ENCODE measurements at places on chromosomes 5 and 9. TPM values are rescaled to one million over a fixed set of nuclear protein-coding genes. Genes with fewer than 3 reads are reported as not detected.

LHX2 gene
- not detected for total RNA-seq

CNTFR gene
- total RNA-seq, result not detected

DNAI1 gene
- 0.18 TPM for total RNA-seq

FAM151B gene
- total RNA-seq, result 0.25 TPM

DNA sequence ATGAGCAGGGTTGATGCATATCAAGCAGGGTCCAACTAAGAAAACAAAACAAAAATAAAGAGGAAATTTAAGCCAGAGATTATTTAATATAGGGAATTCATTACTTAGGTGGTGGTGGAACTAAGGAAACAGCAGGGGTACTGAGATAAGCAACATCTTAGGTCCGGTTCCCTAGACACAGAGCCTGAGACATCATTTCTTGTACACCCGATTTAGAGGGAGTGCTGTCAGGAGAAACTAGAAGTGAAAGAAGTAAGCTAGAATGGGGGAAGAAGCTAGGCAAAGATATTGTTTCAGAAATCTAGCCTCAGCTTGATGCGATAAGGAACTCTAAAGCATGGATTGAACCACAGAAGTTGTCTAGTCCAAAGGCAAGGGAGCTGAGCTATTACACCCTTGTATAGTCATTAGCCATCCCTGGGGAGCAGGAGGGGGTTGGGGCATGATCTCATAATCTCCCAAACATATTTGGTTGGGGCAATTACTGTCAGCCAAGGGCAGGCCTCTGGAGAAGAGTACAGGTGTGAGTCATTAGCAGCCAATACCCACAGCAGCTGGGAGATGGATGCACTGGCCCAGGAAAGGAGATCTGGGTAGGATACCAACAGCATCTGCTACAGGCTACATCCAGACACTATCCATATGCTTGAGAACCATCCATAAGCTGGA lies 194.5 kb downstream of the ARL15 start:
- DNase-seq, result no peak
- no peak overlapping the region for H3K4me3 ChIP-seq
- H3K36me3 ChIP-seq, result no peaks in the 10 kb centered on the region
- no peaks in the 10 kb centered on the region for H3K27me3 ChIP-seq

GRCh38 chr9:135479469-135480052 lies at the start of gene PPP1R26:
Gene PPP1R26, plus strand, starts transcription at chr9:135479782. Its CDS starts 4,729 bp downstream, at chr9:135484511.
- DNase-seq, result no peak
- H3K27me3 ChIP-seq, result peaks cover 41% of the 10 kb centered on the region
- H3K27ac ChIP-seq, result no peak within 1 kb of the TSS
- H3K36me3 ChIP-seq, result peaks cover 2% of the 10 kb centered on the region
- peak within 1 kb of the TSS; percentile 75 for H3K4me3 ChIP-seq
- H3K4me1 ChIP-seq, result peaks cover 2% of the 10 kb centered on the region

DNA sequence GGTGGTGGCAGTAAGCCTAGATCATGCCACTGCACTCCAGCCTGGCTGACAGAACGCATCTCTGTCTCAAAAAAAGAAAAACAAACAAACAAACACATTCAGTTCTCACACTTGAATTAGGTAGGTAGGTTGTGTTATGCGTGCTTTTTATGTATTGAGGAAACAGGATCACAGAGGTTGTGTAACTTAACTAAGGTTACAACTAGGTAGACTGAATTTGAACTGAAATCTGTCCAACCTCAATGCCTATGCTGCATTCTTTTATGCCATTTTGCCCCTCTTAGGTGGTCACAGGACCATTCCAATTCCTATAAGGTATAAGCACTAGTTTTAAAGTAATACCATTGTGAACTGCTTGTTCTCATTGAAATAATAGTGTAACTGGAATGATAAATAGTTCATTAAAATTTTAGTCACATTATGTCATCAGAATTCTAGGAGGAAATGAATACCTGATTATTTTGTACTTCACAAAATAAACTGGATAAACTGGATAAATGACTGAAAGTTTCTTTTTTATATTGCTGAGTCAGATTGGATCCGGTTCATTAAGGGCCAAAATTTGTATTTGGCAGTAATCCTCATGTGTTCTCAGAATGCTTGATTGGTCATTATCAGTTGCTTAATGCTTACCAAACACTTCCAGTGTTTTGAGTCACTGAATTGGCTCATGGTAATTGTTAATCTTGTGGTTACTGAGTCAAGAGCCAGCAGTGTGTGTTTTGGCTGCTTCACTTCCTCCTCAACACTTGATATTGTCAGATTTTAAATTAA lies 7.1 kb downstream of the UBAP1 start:
- H3K4me3 ChIP-seq, result no peak overlapping the region
- peak; percentile 42 for DNase-seq
- peak overlapping the region; percentile 68 for H3K27ac ChIP-seq
- H3K36me3 ChIP-seq, result peaks cover 11% of the 10 kb centered on the region
- no peaks in the 10 kb centered on the region for H3K27me3 ChIP-seq
- H3K4me1 ChIP-seq, result peaks cover 36% of the 10 kb centered on the region

DNA sequence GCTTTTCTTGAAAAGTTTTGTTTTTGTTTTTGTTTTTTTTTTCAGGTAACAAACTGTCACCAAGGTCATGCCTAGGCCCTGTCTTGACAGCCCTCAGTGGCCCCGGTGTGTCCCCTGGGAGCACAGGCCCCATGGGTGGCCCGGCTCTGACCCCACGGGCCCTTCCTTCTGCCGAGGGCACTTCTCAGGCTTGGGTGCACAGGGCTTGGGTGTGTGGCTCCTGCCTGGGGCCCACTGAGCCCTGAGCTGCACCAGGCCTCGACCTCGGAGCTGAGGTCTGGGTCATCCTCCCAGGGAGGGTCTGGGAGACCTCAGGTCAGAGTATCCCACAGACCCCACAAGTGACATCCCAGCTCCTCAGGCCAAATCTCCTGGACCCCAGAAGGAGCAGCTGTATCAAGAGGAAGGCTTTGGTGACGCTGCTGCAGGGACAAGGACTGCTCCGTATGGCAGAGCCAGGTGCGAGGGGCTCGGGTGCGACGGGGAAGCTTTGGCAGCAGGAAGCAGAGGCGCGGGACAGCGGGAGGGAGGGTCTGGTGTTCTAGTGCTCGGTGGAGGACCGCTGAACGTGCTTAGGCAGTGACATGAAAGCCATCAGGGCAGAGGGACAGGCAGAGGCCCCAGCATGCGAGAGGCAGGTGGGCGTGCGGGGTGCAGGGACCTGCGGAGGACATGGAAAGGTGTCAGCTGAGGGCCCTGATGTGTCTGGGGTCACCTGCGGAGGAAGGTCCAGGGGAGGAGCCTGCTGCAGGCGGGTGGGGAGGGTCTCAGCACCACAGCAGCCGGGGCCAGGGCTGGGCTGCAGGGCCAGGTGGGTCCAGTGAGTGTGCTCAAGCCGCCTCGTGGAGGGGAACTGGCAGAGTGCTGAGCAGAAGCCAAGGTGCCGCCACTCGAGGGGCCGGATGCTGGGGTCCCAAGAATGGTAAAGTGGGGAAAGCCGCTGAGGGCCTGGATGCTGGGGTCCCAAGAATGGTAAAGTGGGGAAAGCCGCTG lies 18.4 kb upstream of the SLC9A3 start:
- no peaks in the 10 kb centered on the region for H3K36me3 ChIP-seq
- no peaks in the 10 kb centered on the region for H3K27me3 ChIP-seq
- DNase-seq, result peak; percentile 12
- no peak overlapping the region for H3K4me3 ChIP-seq
- no peak overlapping the region for H3K27ac ChIP-seq

GRCh38 chr5:95445995-95446394 lies 54.8 kb downstream of the FAM81B start:
- no peak overlapping the region for H3K4me3 ChIP-seq
- H3K4me1 ChIP-seq, result no peaks in the 10 kb centered on the region
- H3K36me3 ChIP-seq, result no peaks in the 10 kb centered on the region

GRCh38 chr5:44862808-44863207 lies 54.1 kb downstream of the MRPS30 start:
- no peak overlapping the region for H3K27ac ChIP-seq
- DNase-seq, result no peak
- H3K36me3 ChIP-seq, result no peaks in the 10 kb centered on the region
- H3K4me1 ChIP-seq, result no peaks in the 10 kb centered on the region
- no peak overlapping the region for H3K4me3 ChIP-seq

DNA sequence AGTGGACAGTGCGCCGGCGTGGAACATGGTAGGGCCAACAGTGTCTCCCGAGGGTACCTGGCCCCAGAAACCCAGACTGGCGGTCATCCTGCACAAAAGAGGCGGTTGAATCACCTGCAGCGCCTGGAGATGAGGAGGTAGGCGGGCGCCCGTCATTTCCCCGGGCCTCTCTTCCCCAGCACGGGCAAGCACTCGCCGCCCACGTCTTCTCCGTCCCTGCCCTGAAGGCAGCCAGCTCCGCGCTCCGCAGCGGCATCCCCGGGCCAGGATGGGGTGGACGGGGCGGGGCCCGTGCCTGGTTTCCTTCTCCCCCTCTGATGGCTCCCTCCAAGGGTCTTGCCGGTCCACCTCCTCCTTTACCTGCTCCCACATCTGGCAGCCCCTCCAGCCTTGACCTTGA lies 27.1 kb upstream of the N4BP3 start:
- peaks cover 3% of the 10 kb centered on the region for H3K27me3 ChIP-seq
- H3K4me1 ChIP-seq, result peaks cover 6% of the 10 kb centered on the region
- no peak overlapping the region for H3K4me3 ChIP-seq
- H3K27ac ChIP-seq, result no peak overlapping the region

DNA sequence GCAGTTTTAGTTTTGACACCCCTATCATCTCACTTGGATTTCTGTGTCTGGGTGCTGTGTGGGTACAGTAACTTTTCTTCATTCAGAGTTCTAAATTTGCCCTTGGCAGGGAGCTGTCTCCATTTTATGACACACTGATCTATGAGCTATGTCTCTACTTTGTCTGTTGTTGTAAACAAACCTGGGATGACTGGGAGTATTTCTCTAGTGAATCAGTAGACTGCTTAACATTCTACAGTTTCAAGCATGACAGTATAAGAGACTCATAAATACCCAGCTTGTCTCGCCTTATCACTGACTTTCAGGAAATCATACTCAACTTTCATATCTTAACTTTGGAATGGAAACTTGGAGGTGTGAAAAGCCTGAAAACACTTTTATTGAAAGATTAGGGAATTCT lies 212.1 kb upstream of the NUDT12 start:
- no peaks in the 10 kb centered on the region for H3K36me3 ChIP-seq
- no peaks in the 10 kb centered on the region for H3K27me3 ChIP-seq
- no peak overlapping the region for H3K27ac ChIP-seq
- H3K4me3 ChIP-seq, result no peak overlapping the region
- DNase-seq, result no peak

- DNase-seq, result no peak
- H3K36me3 ChIP-seq, result peaks cover 64% of the 10 kb centered on the region
- H3K27ac ChIP-seq, result peak overlapping the region; percentile 99
- no peaks in the 10 kb centered on the region for H3K27me3 ChIP-seq
- peak overlapping the region; percentile 14 for H3K4me3 ChIP-seq
Observed at GRCh38 chr5:119371146-119371545, 15.3 kb downstream of the TNFAIP8 start.

- no peak overlapping the region for H3K4me3 ChIP-seq
- no peaks in the 10 kb centered on the region for H3K4me1 ChIP-seq
- no peak overlapping the region for H3K27ac ChIP-seq
- no peaks in the 10 kb centered on the region for H3K36me3 ChIP-seq
Observed at GRCh38 chr5:99765011-99765410, 770.2 kb upstream of the FAM174A start.

GRCh38 chr5:154397652-154398406 lies 48.0 kb upstream of the SAP30L start:
- DNase-seq, result no peak
- no peak overlapping the region for H3K4me3 ChIP-seq
- no peaks in the 10 kb centered on the region for H3K27me3 ChIP-seq
- no peak overlapping the region for H3K27ac ChIP-seq

DNA sequence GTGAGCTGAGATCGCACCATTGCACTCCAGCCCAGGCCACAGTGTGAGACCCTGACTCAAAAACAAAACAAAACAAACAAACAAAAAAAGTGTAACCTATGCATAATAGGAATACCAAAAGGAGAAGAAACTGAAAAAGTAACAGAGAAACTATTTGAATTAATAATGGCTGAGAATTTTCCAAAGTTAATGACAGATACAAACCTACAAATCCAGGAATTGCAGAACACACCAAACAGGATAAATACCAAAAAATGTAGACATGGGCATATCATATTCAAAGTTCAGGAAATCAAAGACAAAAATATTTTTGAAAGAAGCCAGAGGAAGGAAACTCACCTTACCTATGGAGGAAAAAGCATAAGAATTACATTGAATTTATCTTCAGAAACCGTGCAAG lies 383.7 kb upstream of the POU5F2 start:
- no peak overlapping the region for H3K27ac ChIP-seq
- H3K4me1 ChIP-seq, result no peaks in the 10 kb centered on the region
- peaks cover 3% of the 10 kb centered on the region for H3K27me3 ChIP-seq
- H3K4me3 ChIP-seq, result no peak overlapping the region

DNA sequence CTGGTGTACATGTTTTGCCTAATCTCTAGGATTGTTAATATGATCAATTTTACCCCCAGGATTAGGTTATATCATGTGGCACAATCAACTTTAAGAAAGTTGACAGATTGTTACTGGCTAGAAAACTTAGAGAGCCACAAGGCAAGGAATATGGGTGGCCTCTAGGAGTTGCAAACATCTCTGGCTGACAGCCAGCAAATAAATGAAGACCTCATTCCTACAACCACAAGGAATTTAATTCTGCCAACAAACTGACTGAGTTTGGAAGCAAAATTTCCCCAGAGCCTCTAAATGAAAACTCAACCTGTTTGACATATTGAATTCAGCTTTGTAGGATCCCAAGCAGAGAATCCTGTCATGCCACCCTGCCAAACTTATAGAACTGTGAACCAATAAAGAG lies 196.4 kb upstream of the PTGER4 start:
- no peaks in the 10 kb centered on the region for H3K27me3 ChIP-seq
- DNase-seq, result no peak
- H3K4me1 ChIP-seq, result peaks cover 80% of the 10 kb centered on the region
- H3K27ac ChIP-seq, result peak overlapping the region; percentile 82
- no peaks in the 10 kb centered on the region for H3K36me3 ChIP-seq
- H3K4me3 ChIP-seq, result no peak overlapping the region

DNA sequence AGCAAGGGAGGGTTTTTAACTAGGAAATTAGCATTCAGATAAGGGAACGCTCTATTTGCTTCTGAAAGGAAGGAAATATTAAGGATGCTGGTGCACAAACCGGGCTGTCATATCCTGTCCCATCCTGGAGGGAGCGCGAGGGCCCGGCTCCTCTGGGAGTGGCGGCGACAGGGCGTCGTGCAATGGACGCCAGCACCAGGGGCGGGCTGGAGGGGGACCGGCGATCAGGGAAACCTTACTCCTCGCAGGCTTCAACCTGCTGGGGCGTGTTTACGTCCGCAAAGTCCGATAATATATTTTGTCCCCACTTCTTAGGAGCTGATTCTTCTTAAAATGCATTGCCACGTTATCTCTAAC lies 197.1 kb upstream of the TBCA start:
- no peak for DNase-seq
- H3K27ac ChIP-seq, result no peak overlapping the region
- no peaks in the 10 kb centered on the region for H3K36me3 ChIP-seq
- peaks cover 8% of the 10 kb centered on the region for H3K4me1 ChIP-seq
- peaks cover 56% of the 10 kb centered on the region for H3K27me3 ChIP-seq
- H3K4me3 ChIP-seq, result peak overlapping the region; percentile 49

All from activated CD8-positive, alpha-beta T cell treated with anti-CD3 and anti-CD28 coated beads for 36 hours (primary cell).